ENCODE measurements at places on chromosomes 7 and 10. TPM values are rescaled to one million over a fixed set of nuclear protein-coding genes. Genes with fewer than 3 reads are reported as not detected.
A peak's percentile ranks its signal among the peaks of the same experiment; 100 is the strongest.

DNA sequence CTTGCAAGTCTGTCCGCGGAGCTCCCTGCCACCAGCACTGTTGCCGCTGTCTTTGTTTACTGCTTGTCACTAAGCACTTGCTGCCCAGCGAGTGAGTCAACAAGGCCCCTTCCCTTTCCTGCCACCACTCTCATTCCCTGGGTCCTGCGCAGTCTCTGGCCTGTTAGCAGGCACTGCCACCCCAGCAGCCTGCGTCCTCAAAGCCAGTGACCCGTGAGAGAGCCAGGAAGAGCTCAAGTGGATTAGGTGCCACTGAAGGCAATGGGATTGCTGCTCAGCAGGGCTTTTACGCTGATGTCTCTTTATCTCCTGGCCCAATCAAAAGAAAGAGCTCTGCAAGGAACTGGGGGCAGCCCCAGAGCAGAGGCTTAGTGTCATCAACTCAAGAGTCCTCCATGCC, at the start of gene FRMPD2:
TSS of gene FRMPD2 (minus strand) at position 61 of the 400 bp plus-strand sequence. CDS start 129 bp downstream, outside the sequence.
- no peak for DNase-seq

DNA sequence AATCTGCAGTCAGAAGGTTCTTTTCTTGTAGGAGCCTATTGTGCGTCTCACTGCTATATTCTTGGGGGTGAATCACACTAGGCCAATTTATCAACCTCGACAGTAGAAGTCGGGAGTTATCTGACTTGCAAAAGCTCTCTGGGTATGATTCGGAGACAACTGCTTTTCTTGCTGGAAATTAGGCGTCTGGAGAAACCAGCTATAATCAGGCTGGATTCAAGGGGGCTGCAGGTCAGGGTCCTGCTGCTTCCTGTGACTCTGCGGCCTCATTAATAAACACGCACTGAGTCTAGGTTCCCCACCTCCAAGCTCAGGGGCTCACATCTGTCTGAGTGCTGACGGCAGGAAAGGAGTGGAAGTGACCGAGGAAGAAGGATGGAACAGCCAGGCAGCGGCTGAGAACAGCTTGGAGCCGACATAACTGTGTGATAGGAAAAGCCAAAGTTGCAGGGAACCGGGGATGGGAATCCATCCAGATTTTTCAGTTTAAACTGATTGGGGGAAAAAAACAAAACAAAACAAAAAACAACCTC, 184.6 kb downstream of the FANK1 start:
- DNase-seq, result no peak

- DNase-seq, result no peak
Measured at GRCh38 chr10:104330168-104331110, 7.8 kb downstream of the ITPRIP start.

CARD11 gene
- 87.6 TPM for total RNA-seq

- DNase-seq, result peak; percentile 44
Measured at GRCh38 chr10:43292755-43293676, 26.2 kb upstream of the RASGEF1A start.

- DNase-seq, result no peak
Measured at GRCh38 chr10:86188796-86189558, 177.6 kb downstream of the GRID1 start.

ALOX5 gene
- total RNA-seq, result 0.69 TPM

POM121L12 gene
- not detected for total RNA-seq

DNA sequence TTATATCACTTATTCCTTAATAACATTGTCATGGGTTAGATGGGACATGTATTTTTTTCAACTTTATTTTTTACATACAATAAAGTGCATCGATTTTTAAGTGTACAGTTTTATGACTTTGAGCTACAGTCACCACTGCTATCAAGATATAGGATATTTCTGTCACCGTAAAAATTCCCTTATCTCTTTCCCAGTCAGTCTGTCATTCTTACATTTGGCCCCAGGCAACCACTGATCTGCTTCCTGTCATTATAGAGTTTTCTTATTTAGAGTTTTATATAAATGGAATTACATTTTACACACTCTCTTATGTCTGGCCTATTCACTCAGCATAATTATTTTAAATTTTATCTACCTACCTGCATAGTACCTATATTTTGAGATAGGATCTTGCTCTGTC, 145.2 kb downstream of the AUTS2 start:
- DNase-seq, result no peak

- DNase-seq, result no peak
Measured at GRCh38 chr10:32793033-32793432, 165.0 kb downstream of the ITGB1 start.

SEMA3C gene
- total RNA-seq, result 0.16 TPM

- DNase-seq, result no peak
Measured at GRCh38 chr7:135995748-135996147, 18.6 kb upstream of the MTPN start.

GRCh38 chr7:4143511-4144171, 538.5 kb upstream of the FOXK1 start:
- DNase-seq, result no peak

- DNase-seq, result no peak
Measured at GRCh38 chr7:147436718-147437117, 1153.8 kb upstream of the C7orf33 start.

GRCh38 chr10:70594161-70594560, 8.4 kb downstream of the PRF1 start:
- no peak for DNase-seq

- DNase-seq, result no peak
Measured at GRCh38 chr10:88725798-88726197, 19.7 kb downstream of the LIPK start.

GRCh38 chr10:124696446-124697392, 47.5 kb downstream of the FAM53B start:
- peak; percentile 40 for DNase-seq

PTPN20 gene
- 0.78 TPM for total RNA-seq

DNA sequence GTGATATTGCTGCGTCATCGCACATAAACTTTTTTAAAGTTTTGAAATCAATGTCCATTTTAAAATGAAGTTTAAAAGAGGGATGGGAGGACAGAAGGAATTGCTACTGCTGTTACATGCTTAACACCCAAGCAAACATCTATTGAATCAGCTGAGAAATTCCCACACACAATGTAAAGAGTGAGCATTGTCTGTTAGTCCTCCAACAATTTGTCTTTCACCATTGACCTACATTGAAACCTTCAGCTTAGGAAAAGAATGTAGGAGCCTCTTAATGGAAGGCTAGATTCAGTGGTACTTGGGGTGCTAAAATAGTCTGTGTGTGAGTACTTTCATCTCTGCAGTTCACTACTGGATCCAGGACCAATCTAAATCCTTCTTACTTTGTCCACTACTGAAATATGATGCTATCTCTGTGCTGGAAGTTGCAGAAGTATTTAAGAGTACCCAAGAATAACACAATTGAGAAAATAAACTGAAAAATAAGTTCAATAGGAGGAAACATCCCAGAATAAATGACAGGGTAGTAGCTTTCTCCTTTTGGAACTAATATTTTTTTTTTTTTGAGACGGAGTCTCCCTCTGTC, 23.8 kb upstream of the FBXW4 start:
- no peak for DNase-seq

- DNase-seq, result no peak
Measured at GRCh38 chr10:91033324-91033950, 112.5 kb upstream of the ANKRD1 start.

DNA sequence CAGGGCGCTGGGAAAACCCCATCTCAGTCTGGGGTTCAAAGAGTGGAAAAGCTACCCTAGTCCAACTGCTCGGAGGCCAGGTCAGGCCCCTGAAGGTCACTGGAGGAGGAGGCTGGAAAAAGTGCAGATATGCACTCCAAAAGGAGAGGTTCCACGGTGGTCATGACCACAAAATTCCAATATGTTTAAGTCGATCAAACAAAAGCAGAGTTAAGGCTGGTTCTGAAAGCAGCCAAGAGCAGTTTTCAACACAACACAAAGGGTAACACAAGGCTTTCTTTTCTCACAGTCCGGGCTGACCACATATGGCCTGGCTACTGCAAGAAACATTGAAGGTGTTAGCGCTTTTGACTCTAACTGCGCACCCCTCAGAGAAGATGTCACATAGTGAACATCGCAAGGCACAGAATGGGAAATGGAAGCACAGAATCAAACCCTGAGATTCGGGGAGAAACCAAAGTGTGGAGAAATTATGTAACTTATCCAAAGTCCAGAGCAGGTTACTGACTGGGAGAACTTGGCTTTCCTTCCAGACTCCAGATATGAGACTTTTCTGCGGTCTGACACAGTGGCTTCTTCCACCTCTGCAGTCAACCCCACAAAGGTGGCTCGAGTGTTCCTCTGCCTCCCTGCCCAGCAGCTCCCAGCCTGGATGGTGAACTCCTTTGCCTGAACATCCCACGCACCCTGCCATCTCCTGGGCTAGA, 1.3 kb upstream of the GRB10 start:
- no peak for DNase-seq

TSPAN13 gene
- total RNA-seq, result 3.5 TPM

RASA4B gene
- 35.7 TPM for total RNA-seq

All from activated T-cell treated with anti-CD3 and anti-CD28 coated beads, Interleukin-2, amount 50 U/mL, for 4 hours (primary cell).